Stimulated activated CD4-positive, alpha-beta T cell treated with anti-CD3 and anti-CD28 coated beads, Interleukin-15, amount 100 ng/mL, for 1 hour (primary cell): ENCODE measurements at places on chromosomes 4 and X.

DNA sequence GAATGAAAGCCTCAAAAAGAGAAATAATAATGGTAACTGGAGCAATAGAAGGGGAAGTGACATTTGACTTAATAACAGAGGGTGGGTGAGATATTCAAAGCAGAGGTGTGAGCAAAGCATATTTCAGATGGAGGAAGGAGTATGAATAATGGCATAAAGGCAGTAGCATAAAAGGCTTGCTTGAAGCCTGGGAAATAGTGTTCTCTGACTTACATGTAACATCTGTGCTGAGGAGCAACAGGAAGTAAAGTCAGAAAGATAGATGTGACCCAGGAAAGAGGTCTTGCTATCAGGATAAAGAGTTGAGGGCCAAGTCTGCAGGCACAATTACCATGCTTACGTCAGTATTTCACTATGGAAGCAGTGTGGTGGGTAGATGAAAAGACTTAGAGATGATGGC, 28.4 kb downstream of the ATP10D start:
- DNase-seq = no peak

DNA sequence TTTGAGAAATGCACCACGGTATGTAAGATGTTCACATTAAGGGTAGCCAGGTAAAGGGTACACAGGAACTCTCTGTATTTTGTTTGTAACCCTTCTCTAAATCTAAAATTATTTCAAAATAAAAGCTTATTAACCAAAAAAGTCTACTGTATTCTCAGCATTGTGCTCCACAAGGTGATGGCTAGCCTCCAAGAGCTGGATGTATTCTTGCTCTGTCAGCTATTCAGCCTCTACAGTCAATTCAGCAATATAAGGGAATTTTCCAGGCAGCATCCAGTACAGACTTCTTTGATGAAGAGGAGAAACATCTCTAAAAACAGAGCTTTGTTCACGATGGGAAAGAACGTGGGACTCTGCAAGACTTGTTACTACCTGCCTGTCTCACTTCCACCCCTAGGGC, 63.5 kb upstream of the MAOA start:
- no peak for DNase-seq

DNA sequence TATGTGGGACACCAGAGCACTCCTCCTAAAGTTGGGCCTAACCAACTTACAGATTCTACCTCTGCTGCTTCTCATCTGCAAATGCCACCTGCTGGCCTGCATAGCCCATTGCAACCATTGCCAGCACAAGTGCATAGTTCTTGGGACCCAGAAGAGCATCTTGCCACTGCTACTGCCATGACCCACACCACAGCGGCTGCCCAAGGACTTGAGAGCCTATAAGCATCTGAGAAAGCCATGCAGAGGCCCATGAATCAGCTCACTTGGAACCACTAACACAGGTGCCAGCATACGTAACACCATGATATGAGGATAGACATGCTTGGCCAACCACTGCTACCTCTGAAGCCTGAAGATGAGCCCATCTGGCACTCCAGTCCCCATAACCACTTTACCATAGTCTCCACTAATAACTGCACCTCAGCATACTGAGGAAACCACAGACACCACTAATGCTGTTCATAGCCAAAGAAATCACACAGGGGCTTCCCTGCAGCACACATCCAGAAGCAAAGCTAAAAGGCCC, 258.1 kb upstream of the AGTR2 start:
- no peak for DNase-seq

- DNase-seq = no peak
These were observed 1076.2 kb downstream of the C4orf33 start for GRCh38 chr4:130172156-130172555.

GRCh38 chr4:19592391-19592790, 659.3 kb upstream of the SLIT2 start:
- no peak for DNase-seq

DNA sequence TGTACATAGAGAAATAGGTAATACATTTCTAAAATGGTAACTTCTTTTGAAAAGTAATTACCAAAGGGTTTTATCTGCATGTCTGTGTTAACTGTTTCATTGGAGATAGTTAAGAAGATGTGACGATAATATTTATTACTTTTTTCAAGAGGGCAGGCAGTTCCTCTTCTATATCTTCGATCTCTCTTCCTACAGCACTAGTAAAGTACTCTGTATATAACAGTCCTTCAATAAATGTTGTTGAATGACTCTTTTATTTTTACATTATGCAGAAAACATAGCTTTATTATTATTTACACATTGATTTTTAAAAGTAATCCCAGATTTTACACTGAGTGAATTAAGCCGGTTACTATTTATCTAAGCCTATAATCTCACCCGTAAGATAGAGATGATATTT, 51.8 kb downstream of the TMPRSS11E start:
- no peak for DNase-seq

DNA sequence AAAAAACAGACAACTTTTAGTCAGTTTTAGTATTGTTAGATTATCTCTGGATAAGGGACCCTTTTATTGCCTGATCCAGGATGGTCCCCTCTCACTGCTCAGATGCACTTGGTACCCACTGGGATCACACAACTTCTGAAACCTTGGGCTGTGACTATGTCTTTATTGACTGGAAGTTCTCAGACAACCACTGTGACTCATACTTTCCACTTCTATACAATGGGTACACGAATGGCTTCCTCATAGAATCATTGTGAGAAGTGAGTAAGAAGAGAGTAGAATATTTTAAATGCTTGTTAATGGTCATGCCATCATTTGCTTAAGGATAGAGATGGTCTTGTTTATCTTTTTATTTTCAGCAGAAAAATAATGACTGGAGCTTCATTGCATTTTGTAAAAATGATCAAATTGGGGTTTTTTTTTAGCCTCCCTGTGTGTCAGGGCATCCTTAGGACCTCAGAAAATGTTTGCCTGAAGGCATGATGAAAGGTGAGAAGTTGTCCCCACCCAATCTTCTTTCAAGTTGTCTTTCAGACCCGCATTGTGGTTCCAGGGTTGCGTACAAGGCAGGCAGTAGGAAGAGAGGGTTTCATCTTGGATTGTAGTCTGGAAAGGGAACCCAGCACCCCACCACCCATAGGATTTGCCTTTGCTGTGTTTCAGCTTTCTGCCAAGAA, 115.1 kb downstream of the CPEB2 start:
- DNase-seq = no peak

GRCh38 chrX:69357317-69357716, 146.8 kb upstream of the NALF2 start:
- DNase-seq = no peak

GRCh38 chr4:145299380-145300076, 119.1 kb upstream of the OTUD4 start:
- DNase-seq = no peak

DNA sequence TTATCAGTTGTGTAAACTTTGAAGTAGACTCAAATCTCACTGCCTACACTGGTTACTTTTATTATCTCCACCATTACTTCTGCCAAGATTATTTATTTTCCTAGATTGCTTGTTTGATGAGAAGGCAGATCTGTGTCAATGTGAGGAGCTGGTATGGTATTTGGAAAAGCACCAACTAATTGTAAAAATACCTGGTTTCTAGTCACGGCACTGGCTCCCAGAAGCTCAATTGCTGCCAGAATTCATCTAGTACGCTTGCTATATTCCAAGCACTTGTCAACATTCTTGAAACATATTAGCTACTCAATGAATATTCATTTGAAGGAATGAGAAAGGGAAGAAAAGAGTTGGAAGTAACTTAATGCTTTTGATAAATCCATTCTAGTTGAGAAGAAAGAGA, 1376.8 kb upstream of the ADGRL3 start:
- DNase-seq = no peak

DNA sequence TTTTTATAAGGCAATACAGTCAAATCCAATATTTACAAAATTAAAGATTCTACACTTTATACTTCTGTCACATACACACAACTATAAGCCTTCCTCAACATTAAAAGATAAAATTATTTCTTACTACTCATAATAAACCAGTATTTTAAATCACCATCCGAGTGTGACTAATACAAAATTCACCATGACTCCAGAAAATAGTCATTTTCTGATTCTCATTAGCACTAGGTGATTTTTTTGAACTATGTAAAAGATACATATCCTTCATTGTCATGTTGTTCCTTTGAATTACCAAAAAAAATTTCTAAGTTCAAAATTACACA, 646 bp upstream of the SLC7A11 start:
- no peak for DNase-seq

DNA sequence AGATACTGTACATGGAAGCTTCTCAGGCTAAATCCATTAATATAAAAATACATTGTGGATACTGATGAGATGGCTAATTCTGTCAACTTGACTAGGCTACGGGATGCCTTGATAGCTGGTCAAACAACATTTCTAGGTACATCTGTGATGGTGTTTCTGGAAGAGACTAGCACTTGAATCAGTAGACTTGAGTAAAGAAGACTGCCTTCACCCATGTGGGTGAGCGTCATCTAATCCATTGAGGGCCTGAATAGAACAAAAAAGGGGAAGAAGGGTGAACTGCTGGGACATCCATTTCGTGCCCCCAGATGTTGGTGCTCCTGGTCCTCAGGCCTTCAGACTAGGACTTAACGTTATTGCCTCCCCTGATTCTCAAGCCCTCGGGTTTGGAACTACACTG, 3.7 kb upstream of the SRP72 start:
- no peak for DNase-seq

DNA sequence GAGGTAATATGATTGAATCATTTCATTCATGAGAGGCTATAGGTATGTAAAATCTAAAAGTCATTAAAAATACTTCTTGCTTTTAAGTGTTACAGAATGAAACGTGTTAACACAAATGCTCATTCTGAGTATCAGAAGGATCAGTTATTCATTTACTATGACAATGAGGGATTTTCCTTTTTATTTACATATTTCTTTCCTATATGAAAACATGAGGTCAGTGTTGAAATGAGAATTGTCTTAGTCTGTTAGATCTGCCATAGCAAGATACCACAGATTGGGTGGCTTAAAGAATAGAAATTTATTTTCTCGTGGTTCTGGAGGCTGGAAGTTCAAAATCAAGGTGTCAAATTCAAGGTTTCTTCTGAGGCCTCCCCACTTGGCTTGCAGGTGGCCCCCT, 181.2 kb downstream of the ARHGAP10 start:
- DNase-seq = no peak

GRCh38 chr4:92304121-92304520, 355 bp downstream of the GRID2 start:
- no peak for DNase-seq

- no peak for DNase-seq
These were observed 50.9 kb downstream of the RXFP1 start for GRCh38 chr4:158572608-158573007.

DNA sequence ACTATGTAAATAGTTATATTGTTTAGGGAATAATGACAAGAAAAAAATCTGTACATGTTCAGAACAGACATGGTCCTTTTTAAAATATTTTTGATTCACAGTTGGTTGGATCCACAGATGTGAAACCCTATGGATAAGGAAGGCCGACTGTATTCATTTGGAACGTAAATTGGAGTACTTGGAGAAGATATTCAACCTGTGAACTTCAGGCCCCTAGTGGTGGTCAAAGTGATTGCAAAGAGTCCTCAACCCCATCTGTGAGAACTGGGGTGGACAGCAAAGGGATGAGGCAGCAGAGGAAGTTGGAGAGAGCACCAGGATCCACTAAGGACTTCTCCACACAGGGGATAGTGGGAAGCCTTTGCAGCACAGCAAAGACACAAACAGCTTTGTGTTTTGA, 6.2 kb upstream of the CXCL13 start:
- no peak for DNase-seq

DNA sequence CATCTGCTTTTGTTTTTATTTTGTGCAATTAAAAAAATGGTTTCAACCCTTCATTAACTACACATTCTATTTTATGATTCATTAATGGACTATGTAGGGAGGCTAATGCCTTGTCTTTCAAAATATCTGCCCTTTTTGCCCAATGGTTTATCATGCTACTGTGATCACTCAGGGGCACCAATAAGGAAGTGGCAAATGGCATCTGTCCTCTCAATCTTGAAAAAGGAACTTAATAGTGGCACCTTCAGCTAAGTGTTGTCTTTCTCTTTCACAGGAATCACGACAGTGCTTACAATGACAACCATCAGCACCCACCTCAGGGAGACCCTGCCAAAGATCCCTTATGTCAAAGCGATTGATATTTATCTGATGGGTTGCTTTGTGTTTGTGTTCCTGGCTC, 57.1 kb downstream of the COMMD8 start:
- DNase-seq = no peak

GRCh38 chr4:147682755-147683154, 1.2 kb downstream of the PRMT9 start:
- DNase-seq = no peak

- no peak for DNase-seq
These were observed 25.1 kb upstream of the USO1 start for GRCh38 chr4:75699299-75699698.

- no peak for DNase-seq
These were observed 28.6 kb downstream of the DCLK2 start for GRCh38 chr4:150106886-150107285.

DNA sequence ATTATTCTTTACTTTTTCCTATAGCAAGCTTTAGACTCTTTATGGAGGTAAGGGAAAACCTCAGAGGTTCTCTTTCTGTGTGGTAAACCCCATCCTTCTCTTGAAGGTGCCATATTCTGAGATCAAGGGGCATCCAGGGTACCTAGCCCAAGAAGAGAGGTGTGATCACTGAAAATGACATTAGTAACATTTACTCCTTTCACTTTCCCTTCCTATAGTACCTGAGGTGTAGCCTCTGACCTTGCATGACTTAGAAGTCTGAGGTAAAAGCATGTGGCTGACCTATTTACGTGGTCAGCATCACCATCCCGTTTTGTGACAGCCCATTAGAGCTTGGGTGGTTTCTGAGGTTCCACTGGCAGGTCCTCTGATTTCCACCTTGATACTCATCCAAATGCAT, 25.7 kb downstream of the SGMS2 start:
- DNase-seq = no peak
